ENCODE measurements at places on chromosomes 5 and 9.

DNA sequence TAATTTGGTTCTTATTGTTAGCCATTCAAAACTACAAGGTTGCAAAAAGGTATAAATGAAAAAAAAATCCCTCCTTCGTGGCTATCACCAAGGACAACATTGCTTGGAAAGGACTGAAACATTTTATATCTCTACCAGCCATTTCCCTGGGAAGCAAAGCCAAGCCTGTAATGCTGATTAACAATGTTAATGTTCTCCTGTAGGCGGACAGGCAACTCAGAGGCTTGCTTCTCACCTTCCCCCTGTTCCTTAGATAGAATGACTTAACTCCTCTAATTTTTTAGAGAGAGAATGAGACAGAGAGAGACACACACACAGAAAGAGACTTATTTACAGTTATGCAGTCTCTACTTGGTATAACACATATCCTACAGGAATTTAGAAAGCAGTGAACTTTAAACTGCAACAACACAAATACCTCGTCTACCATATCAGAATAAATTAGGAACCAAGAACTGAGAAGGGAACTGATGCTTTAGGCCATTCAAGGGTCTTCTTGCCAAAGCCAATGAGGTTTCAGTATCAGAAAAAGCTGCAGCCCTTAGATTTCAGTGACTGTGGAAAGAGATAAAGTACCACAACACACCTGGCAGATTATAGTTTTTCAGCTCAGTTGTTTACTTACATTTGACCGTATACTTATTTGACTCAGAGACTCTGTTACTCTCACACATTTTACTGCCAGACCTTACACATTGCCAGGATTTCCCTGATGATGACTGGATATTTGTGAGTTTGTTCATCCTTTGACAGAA is 20.9 kb upstream of the MAN2A1 start:
- DNase-seq, result no peak

GRCh38 chr5:151553130-151553670 is 37.9 kb downstream of the FAT2 start:
- no peak for DNase-seq

- no peak for DNase-seq
These were observed 3.6 kb downstream of the SUSD3 start for GRCh38 chr9:93061791-93062763.

GRCh38 chr5:132428484-132429462 is 59.3 kb downstream of the SLC22A5 start:
- no peak for DNase-seq

DNA sequence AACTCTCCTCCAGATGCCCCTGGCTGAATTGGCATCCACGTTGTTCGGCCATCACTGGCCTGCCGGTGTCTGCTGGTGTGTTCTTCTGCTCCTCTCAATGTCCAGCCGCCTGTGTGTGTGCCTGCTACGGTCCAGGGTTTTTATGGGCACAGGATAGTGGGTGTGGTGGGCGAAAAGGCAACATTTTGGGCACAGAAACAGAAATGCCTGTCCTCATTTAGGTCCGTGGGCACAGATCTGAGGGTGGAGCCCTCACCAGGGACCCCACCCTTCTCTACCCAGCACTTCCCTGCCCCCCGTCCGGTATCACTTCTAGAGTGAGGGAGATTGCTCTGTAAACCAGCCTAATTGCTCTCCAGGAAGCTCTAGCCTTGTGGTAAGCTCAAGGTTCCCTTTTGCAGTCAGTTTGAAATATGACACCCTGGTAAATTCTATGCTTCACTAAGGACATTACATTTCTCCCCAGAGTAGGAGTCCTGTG is 410.1 kb downstream of the MAT2B start:
- no peak for DNase-seq

GRCh38 chr9:126956917-126957686 is 42.5 kb downstream of the RALGPS1 start:
- no peak for DNase-seq

- DNase-seq, result no peak
These were observed at the start of gene PRRX2 for GRCh38 chr9:129665389-129665775. TSS of gene PRRX2 (plus strand) at chr9:129665647. CDS start at chr9:129665868, 221 bp downstream.

- DNase-seq, result no peak
These were observed 5.1 kb downstream of the LIFR start for GRCh38 chr5:38551030-38552017.

DNA sequence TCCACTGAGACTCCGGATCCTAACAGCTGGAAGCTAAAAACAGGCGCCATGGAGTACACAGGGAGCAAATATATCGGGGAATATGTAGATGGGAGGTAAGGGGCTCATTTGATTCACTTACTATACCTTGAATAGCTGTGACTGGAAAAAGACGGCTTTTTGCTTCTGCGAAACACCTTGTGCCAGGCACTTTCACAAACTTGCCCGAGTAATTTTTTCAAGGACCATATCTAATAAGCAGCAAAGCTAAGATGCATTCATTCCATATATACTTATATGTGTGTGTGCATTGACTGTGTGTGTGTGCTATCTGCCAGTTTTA is 178 bp downstream of the MORN5 start:
- no peak for DNase-seq

DNA sequence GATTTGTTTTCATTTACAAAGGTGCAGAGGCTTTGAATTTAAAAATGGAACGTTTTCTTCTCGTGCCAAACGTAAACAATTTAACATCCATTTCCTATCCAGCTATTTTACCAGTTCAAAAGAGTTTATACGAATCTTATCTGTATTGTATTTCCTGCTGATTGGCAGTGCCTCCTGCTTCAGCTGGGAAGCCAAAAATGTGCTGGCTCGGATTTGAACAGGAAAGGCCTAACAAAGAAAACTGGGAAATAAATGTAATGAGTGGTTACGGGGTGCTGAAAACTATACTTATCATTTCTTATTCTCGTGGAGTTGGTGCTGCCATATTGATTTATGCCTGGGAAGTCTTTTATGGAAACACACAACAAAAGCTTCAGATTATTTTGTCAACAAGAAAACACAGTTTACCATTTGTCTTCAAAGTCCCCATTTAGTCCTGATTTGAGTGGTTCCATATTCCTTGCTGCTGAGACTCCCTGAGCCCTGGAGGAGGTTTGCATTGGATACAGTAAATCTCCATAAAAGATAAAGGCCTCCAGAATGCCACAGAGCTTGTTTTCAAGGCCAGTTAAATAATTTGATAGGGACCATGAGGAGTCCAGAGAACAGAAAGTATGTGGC is 507.4 kb downstream of the RASEF start:
- DNase-seq, result no peak

DNA sequence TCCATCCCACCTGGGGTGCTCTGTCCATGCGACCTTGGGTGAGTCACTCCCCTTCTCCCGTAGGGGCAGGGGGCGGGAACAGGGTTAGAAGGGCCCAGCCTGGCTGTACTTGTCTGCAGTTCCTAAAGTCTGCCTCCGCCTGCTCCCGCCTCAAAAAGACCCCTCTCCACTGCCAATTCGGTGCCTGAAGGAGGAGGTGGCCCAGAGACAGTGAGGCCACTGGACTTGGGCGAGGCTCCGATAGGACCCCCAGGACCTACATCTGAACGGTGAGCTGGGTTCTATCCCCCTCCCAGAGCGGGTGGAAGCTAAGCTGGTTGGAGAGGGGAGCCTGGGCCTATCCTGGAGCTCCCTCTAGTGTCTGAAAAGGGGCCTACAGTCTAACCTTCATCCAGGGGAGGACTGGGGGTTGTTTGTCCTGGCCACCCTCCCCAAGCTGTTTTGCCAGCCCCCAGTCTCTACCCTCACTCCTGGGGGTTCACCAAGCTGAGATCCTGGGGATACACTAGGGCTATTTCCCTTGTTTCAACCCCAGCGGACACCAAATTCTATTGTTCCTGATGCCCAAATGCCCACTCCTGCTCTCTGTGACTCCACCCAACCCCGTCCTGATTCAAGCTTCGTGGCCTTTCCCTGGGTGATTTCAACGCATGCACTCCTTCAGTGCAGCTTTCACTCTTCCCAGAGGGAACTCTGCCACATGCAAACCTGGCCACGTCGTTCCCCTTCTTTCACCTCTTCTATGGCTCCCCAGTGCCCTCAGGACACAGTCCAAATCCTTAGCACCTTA is 6.1 kb upstream of the CRB2 start:
- DNase-seq, result no peak

DNA sequence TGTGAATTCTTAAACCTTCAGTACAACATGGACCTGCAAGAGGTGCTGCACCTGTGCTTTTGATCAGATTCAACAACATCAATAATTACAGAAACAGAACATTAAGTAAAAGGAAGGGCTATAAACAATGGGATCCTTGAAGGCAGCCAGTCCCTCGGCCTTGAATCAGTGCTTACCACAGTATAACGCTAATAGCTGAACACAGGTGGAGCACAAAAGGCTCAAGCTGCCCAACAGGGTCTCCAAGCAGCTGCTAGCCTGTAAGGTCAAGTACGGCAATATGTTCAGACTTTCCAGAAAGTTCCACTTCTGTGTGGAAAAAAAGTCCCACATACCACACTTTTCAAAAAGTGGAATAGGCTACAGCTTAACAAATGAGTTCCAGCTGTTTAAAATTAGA is 61.9 kb upstream of the ITGA1 start:
- DNase-seq, result no peak

- no peak for DNase-seq
These were observed 27.7 kb downstream of the CAMK4 start for GRCh38 chr5:111251921-111252320.

GRCh38 chr5:140408750-140409241 is 7.2 kb downstream of the ANKHD1 start:
- no peak for DNase-seq

DNA sequence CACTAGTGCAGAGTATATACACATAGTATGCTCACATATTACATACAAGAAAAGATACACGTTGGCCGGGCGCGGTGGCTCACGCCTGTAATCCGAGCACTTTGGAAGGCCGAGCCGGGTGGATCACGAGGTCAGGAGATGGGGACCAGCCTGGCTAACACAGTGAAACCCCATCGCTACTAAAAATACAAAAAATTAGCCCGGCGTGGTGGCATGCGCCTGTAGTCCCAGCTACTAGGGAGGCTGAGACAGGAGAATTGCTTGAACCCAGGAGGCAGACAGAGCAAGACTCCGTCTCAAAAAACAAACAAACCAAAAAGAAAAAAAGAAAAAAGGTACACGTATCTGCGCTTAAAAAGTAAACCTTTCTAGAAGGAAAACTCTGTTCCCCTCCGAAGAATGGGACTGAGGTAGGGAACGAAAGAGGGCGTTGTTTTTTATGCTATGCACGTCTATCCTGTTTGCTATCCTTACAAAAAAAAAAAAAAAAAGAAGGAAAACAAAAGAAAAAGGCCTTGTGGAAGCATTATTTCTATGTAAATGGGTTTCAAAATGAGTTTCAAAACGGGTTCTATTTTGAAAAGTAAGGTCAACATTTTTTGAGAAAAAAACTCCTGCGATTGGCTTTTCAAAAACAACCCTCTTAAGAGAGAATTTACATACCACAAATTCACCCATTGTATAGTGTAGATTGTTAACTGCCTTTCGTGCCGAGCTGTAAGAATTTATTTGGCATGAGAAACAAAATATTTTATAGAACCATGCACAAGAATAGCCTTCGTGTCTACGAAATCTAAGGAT is 1.2 kb downstream of the AK3 start:
- no peak for DNase-seq

GRCh38 chr5:147286296-147286695 is 51.5 kb downstream of the STK32A start:
- DNase-seq, result no peak

DNA sequence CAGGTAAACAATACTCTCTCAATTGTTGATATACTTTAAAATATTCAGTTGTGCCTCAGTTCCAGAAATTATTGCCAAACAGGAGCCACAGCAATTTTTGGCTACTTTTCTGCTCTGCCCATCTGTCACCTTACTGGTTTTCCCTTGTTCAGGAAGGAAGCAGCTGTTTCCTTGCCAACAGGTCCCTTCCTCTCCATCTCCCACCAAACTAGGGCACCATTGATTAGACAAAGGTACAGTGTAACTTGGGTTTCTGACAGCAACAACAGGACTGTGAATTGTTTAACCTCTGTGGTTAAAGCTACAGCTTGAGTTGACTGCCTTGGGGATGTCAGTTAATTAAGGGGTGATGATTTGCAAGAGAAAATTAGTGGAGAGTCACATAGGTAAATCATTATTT is 76.9 kb downstream of the PIP5K1B start:
- DNase-seq, result no peak

GRCh38 chr9:19161257-19162025 is 34.1 kb upstream of the PLIN2 start:
- DNase-seq, result no peak

GRCh38 chr5:33235824-33236223 is 204.9 kb upstream of the TARS1 start:
- no peak for DNase-seq

- no peak for DNase-seq
These were observed 124.5 kb upstream of the TLE4 start for GRCh38 chr9:79447308-79447605.

DNA sequence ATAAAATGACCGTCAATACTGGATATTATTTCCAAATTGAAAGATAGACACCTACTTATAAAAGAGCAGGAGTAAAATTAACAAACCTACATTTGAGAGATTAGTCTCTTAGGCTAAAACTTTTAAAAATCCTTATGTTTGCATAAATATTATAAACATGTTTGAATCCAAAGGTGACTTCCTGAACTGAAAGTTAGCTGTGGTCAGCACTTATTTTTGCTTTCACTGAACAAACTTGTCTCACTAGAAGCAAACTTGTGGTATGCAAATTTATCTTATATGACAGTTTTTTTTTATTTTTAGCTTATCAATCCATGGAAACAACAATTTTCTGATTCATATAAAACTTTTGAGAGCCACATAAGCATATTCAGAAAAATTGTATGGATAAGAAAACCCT is 502.6 kb upstream of the COX7C start:
- no peak for DNase-seq
